Stimulated activated CD4-positive, alpha-beta T cell treated with anti-CD3 and anti-CD28 coated beads, Interleukin-12 subunit alpha, Interleukin-12 subunit beta, amount 100 ng/mL, for 48 hours (primary cell): ENCODE measurements at places on chromosomes 13 and 19.
A peak's percentile ranks its signal among the peaks of the same experiment; 100 is the strongest.

- DNase-seq, result no peak
Observed at GRCh38 chr13:19742643-19743042, 40.1 kb downstream of the PSPC1 start.

DNA sequence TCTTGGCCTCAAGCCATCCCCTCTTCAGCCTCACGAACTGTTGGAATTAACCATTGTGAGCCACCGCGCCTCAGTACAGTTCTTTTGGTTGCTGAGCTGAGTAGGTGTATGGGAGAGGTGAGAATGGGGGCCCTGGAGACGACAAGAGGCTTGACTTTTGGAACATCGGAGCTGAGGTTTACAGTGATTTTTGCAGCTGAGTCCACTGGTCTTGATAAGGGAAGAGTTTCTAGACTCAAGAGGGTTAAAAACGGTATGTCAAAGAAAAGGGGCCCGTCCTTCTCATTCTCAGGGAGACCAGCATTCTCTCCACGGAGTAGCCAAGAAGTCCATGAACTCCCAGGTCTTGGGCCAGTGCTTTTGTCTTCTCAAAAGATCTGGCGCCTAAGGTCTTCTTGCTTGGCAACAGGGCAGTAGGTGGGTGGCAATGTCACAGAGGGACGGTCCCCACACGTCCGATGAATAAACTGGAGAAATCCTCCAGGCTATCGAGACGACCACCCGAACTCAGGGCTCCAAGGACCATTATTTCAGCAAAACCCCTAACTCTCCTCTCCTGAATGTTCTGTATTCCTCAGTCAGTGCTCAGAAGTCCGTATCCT, 6.4 kb upstream of the QTRT1 start:
- DNase-seq, result no peak

DNA sequence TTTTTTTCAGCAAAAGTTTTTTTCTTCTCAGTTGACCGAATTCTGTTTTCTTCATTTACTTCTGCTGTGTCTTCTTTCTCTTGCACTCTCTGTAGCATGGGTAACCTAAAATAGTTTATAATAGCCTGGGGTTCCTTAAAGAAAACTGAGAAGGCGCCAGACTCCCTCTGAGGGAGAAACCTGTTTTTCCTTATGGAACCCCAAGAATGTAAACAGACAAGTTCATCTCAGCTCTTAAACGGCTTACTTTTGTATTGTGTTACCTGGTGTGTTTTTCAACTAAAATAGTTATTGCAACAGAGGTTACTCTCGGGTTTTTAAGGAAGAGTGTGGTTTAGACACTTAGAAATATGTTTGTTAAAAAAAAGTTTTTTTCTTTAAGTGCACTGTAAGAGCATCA, 23.8 kb upstream of the TM9SF2 start:
- DNase-seq, result no peak

DNA sequence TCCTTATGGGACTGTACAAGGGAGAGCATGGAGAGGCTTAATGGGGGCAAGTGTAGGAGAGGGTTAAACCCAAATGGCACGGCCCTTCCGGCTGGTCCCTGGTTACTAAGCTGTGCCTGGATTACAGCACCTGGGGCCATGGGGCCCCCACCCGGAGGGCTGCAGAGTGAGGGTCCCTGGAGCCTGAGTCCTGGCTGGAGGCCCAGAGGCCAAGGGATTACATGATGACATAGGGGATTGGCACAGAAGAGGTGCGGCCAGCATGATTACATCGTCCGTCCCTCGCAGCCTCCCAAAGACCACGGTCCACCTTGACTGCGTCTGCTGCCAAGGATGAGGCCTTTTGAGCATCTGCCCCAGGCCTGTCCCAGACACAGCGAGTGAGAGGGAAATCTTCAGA, 149.4 kb downstream of the URI1 start:
- no peak for DNase-seq

- DNase-seq, result no peak
Observed at GRCh38 chr13:91546900-91547299, 148.5 kb downstream of the GPC5 start.

DNA sequence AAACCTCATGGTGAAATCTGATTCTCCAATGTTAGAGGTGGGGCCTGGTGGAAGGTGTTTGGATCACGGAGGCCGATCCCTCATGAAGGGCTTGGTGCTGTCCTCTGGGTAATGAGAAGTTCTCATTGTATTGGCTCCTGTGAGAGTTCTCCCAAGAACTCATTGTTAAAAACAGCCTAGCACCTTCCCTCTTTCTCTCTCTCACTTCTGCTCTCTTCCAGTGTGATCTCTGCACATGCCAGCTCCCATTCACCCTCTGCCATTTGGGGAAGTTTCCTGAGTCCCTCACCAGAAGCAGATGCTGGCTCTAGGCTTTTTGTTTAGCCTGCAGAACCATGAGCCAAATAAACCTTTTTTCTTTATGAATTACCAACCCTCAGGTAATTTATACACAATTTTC, 3.1 kb upstream of the SUCLA2 start:
- DNase-seq, result no peak

- no peak for DNase-seq
Observed at GRCh38 chr13:93549326-93550005, 322.9 kb downstream of the GPC6 start.

GRCh38 chr13:25874907-25875306, 176.9 kb downstream of the SHISA2 start:
- peak; percentile 49 for DNase-seq

GRCh38 chr13:97249093-97249795, 27.1 kb downstream of the MBNL2 start:
- no peak for DNase-seq

- no peak for DNase-seq
Observed at GRCh38 chr13:40818926-40819325, 29.5 kb downstream of the SLC25A15 start.

- no peak for DNase-seq
Observed at GRCh38 chr19:47445937-47446402, 25.7 kb downstream of the SLC8A2 start.

DNA sequence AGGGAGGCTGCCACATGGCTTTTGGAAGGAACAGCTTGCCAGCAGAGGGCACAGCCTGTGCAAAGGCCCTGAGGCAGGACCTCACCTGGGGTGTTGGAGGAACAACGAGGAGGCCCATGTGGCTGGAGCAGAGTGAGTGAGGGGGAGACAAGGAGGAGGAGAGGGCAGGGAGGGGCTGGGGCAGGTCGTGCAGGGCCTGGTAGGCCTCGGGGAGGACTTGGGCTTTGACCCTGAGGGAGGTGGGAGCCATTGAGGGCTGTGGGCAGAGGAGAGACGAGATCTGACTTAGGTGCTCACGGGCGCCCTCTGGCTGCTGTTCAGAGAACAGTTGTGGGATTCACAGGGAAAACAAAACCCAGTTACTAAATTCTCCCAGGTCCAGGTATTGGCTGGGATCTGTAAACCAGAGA, 25.2 kb downstream of the ZNRF4 start:
- DNase-seq, result peak; percentile 7

DNA sequence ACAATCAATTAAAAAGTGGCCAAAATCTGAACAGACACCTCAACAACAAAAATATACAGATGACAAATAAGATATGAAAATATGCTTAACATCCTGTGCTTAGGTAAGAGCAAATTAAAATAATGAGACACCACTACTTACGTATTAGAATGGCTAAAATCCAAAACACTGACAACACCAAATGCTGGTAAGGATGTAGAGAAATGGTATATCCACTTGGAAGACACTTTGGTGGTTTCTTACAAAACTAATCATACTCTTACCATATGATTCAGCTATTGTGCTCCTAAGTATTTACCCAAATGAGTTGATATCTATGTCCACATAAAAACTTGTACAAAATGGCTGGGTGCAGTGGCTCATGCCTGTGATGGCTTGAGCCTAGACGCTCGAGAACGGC, 51.7 kb upstream of the ZNF599 start:
- DNase-seq, result no peak

- no peak for DNase-seq
Observed at GRCh38 chr19:2678044-2678671, 24.3 kb downstream of the GNG7 start.

DNA sequence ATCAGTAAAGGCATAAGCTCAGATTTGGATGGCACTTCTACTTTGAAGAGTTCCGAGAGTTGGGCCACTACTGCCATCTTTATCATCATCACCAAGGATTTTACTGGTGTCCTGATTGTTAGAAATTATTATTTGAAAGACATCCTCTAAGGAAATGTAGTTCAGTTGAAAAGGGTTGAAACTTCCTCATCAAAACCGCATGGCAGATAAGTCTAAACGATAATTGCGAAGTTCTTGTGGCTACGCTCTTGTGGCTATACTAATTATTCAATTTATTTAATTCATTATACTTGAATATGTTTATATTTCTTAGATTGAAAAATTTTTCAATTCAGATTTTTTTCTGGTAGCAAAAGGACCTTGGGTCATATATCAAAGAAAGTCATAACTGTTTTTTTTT, 22.4 kb downstream of the TNFRSF19 start:
- DNase-seq, result no peak

DNA sequence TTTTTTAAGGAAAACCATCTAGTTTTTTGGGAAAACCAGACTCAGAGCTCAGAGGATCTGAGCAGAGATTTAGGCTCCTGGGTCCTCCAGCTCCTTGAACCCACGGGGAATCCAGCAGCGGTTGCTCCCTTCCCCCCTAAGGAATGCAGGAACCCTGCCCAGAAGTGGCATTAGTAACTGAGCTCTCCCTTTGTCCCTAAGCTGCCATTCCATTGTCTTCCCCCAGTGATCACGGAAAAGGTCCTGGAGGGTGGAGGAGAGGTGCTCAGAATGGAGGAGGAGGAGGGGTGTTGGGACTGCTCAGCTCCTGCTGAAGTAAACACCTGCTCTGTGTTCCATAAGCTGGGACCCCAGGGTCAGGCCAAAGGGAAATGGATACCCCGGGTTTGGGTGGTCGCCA, 16.8 kb upstream of the OR1M1 start:
- no peak for DNase-seq

DNA sequence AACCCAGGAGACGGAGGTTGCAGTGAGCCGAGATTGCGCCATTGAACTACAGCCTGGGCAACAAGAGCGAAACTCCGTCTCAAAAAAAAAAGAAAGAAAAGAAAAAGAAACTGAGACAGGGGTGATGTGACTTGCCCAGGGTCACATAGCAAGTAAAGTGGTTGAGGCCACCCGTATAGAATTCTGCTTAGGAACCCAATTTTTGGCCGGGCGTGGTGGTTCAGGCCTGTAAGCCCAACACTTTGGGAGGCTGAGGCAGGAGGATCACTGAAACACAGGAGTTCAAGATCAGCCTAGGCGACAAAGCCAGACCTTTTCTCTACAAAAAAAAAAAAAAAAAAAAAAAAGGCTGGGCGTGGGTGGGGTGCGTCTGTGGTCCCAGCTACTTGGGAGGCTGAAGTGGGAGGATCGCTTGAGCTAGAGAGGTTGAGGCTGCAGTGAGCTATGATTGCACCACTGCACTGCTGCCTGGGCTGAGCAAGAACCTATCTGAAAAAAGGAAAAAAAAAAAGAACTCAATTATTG, 1.3 kb downstream of the SNRPA start:
- no peak for DNase-seq

- no peak for DNase-seq
Observed at GRCh38 chr13:74210693-74211393, 76.6 kb upstream of the KLF12 start.

DNA sequence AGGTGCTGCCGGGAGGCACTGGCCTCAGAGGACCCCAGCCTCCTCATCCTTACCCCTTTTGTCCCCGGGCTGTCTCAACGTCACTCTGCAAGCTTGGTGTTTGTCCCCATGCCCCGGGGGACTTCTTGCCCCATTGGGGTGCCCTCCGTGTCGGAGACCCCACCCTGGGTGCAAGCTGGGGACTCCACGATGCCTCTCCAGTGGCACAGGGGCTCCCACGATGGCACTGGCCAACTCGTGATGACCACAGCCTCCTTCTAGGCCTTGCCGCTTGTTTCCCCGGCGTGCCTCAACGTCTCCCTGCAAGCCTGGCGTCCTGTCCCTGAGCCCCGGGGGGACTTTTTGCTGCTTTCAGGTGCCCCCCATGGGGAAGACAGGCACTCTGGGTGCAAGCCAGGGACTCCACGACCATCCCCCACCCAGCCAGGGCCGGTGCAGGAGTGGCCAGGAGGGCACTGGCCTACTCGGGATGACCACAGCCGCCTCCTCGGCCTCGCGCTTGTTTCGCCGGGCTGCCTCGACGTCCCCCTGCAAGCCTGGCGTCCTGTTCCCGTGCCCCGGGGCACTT, 237.0 kb downstream of the TUBA3C start:
- DNase-seq, result no peak

- DNase-seq, result no peak
Observed at GRCh38 chr13:58955546-58956385, 1208.0 kb downstream of the DIAPH3 start.

GRCh38 chr13:96089749-96090239, at the start of gene HS6ST3:
Gene HS6ST3, plus strand, starts transcription at chr13:96090107.
- DNase-seq, result no peak

DNA sequence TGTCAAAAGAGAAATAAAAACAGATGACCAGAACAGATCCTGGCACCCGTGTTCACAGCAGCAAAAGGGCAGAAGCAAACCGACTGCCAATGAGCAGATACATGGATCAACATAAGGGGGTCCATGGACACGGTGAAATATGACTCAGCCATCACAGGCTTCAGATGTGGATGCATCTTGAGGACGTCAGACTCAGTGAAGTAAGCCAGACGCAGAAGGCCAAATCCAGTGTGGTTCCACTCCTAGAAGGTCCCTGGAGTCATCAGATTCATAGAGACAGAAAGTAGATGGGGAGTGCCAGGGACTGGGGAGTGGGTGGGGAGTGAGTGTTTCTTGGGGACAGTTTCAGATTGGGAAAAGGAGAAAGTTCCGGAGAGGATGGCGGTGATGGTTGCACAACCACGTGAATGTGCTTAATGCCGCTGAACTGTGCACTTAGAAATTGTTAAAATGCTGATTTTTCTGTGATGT, 28.8 kb upstream of the SEMA6B start:
- no peak for DNase-seq

GRCh38 chr13:65330691-65331090, 1899.4 kb downstream of the PCDH9 start:
- no peak for DNase-seq

DNA sequence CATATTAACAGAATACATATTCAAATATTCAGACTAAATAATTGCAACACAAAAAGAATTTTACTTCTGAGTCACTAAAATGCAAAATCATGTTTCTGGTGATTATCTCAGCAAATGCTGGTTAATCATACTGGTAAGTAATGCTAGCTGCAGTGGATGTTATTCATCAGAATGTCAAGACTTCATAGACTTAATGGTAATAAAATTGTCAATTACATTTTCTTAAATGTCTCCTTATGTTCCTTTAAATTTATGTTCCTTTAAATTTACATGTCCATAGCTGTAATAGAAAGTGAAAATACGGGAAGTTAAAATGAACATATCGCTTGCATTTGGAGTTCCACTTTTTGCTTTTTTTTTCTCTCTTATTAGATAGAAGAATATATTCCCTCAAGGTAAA, 853.0 kb downstream of the SLITRK6 start:
- DNase-seq, result no peak

DNA sequence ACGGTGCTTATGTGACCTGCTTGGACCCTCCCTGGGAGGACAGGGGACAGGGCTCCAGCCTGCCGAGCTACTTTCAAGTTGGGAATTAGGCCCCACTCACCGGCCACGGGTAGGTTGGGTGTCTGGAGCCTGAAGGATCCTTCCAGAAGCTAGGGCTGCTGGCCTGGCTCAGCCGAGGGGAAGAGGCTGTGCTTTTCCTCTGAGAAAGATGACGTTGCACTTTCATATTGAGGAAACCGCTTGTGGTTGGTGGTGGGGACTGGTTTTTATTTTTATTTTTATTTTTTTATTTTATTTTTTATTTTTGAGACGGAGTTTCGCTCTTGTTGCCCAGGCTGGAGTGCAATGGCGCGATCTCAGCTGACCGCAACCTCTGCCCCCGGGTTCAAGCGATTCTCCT, at the start of gene TMEM150B:
Gene TMEM150B (minus strand): TSS at position 170 of the 400 bp plus-strand sequence. CDS start 4,305 bp downstream, outside the sequence.
- DNase-seq, result no peak
